ENCODE measurements at places on chromosomes 2 and 18.

GRCh38 chr2:15127301-15127700, 433.8 kb downstream of the NBAS start:
- DNase-seq = no peak

DNA sequence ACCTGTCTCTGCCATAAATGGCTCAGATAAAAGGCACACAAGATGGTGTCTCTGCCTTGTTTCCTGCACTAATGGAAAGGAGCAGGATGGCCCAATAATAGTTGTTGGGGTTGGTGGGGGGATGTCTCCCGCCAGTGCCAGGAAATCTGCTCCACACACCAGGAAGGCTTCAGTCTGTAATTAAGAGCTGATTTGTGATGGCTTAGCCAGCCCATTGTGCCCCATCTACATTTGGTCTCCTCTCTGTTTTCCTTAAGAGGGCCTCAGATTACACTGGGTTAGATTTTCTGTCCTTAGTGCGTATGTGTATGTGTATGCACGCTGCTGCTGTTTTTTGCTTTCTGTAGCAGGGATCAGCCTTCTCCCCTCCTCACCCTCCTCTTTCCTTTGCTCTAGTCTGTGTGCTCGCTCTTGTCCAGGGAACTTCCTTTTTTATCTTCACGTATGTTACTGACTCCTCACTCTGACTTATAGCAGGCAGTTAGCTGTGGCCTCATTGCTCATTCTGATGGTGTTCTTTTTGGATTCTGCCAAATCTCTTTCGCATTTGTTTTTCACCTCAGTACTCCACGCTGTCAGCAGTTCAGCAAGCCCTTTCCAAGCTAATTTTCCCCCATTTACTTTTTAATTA, 33.4 kb upstream of the MGAT5 start:
- no peak for DNase-seq

DNA sequence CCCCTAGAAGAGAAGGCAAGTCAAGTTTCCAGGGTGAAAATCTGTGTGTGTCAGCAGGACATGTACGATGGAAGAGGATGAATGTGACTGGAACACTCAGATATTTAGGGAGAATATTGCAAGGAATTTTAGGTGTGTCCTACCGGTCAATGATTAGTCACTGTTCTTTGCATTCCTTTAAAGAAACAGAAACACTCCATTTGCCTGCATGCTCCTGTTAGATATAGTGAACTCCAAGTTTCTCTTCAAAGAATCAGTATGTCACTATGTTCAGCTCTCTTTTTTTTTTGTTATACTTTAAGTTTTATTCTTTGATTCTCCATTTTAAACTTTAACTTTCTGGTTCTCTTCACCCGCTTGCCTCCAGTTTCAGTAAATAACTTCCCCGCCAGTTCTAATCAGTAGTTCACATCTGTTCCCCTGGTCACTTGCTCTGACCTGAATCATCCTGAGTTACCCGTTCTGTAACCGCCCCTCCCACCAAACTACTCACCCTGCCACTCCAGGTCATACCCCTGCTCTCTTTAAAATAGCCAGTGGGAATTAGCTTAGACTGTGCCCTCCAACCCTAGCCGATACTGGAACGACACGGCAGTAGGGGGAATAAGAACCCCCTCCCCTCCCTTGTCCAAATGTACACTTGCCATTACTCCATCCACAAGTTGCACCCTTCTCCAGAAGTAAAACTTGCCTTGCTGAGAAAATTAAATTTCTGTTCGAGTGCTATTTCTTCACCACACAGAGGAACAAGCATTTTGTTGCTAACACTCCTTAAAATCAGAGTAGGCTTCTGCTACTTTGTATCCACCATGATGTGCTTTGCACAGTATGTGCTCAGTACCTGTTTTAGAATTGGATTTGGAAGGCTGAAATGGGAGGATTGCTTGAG, 268.4 kb downstream of the METTL4 start:
- DNase-seq = no peak

DNA sequence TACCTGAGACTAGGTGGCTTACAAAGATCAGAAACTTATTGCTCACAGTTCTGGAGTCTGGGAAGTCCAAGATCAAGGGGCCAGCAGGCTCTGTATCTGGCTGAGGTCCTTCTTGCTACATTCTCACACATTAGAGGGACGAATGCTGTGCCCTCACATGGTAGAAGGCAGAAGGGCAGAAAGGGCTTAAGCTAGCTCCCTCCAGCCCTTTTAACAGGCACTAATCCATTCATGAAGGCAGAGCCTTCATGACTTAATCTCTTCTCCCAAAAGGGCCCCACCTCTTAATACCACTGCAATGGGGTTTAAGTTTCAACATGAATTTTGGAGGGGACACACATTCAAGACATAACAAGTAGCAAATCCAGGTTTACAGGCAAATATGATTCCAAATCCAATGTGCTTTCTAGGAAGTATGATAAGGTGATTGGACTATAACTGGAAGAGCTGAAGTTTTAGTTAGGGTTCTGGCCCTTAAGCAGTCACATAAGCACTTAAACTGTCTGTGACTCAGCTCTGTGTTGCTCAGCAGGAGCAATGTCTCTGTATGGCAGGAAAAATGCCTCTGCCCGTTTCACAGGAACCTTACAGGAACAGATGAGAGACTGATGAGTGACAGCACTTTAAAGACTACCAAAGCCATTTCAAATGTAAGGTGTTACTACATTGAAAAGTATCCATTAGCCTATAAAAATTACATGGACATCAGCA, 119.6 kb upstream of the PTPRM start:
- DNase-seq = no peak

Measured in HAP-1 (cell line).